ENCODE measurements at places on chromosomes 2 and 18.

GRCh38 chr2:55923091-55923981 is at the start of gene EFEMP1:
EFEMP1 (minus strand) TSS chr2:55923782; CDS start chr2:55922440, 1,342 bp downstream.
- peak; percentile 58 for DNase-seq

GRCh38 chr2:241177526-241178334 is 10.7 kb upstream of the ANO7 start:
- peak; percentile 8 for DNase-seq

DNA sequence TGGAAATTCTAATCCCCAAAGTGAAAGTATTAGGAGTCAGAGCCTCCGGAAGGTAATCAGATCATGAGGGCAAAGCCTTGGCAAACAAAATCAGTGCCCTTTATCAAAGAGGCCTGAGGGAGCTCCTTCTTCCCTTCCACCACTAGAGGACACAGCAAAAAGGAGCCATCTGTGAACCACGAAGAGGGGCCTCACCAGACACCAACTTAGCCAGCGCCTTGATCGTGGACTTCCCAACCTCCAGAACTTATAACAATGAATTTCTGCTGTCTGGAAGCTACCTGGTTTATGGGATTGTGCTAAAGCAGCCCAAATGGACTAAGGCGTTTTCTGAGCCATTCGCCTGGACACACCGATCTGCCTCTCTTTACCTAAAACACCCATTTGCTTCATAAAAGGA is 133.1 kb downstream of the EIPR1 start:
- no peak for DNase-seq

GRCh38 chr2:187502467-187502866 is 51.8 kb downstream of the TFPI start:
- no peak for DNase-seq

GRCh38 chr2:216683846-216684245 is 11.5 kb downstream of the IGFBP5 start:
- no peak for DNase-seq

GRCh38 chr2:230924092-230924469 is 961 bp downstream of the GPR55 start:
- DNase-seq: no peak

- DNase-seq: no peak
Observed at GRCh38 chr2:127388423-127389164, 819 bp upstream of the MAP3K2 start.

DNA sequence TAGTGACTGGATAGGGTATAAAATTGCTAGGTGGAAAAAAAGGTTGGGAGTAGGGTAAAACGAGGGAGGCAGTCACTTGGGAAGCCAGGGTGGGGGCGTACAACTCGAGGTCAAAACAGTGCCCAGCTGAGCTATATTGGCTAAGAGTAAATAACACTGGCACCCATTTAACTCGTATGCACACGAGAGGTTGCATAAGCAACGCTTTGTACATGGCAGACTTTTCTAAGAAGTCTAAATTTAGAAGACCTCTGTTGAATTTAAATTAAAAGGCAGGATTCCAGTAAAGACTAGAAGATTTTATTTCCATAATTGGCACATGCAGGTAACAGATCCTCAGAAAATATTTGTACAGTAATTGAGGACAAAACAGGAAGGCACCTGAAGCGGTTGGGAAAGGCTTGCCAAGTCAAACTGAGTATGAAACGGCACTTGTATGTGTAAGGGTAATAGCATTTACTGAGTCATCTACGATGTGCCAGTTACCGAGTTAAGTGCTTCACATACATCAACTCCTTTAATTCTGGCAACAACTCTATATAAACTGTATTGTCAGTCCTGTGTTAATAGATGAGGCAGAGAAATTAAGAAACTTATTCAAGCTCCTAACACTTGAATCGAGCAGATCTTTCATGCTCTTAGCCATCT is 1.4 kb upstream of the MALT1 start:
- DNase-seq: no peak

GRCh38 chr18:50138181-50139064 is 56.5 kb downstream of the MYO5B start:
- no peak for DNase-seq

DNA sequence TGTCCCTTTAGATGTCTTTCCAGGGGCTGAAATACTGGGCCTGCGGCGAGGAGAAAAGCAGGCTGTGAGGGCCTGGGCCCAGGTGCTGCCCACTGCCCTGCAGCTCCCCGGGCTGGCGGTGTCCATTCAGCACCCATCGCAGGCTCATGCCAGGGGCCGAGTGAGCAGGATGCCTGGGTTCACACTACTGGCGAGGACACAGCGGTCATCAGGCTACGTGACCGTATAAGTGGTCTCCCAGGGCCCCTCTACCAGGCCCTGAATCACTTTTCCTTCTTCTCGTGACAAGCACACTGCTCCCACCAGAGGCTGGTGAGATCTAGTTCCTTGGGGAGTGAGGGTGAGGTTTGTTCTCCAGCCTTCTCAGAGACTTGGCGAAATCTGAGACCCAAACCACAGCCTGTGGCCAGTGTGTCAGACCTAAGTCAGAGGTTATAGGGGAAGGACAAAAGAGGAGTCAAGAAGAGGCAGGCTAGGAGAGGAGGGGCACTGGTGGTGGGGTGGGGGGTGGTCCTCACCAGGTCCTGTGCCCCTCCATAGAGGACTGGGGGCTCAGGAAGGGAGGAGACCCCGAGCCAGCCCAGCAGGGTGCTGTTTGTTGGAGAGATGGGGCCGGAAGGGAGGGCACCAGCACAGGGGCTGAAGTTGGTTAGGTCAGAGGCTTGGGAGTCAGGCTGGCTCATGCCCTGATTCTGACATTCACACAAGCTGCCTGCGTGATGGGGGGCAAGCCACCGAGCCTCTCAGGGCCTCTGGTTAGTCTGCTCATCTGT is 6.6 kb upstream of the SEMA4C start:
- no peak for DNase-seq

DNA sequence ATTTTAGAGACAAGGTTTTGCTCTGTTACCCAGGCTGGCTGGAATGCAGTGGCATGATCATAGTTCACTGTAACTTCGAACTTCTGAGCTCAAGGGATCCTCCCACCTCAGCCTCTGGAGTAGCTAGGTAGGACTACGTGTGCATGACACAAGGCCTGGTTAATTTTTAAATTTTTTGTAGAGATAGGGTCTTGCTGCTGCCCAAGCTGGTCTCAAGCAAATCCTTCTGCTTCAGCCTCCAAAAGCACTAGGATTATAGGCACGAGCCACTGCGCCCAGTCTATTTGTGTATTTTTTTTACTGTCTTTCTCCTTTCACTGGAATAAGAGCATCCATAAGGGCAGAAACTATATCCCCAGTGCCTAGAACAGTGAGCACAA is 89.3 kb downstream of the PLEKHM3 start:
- no peak for DNase-seq

GRCh38 chr2:122031544-122032263 is 276.3 kb downstream of the TSN start:
- DNase-seq: peak; percentile 14

DNA sequence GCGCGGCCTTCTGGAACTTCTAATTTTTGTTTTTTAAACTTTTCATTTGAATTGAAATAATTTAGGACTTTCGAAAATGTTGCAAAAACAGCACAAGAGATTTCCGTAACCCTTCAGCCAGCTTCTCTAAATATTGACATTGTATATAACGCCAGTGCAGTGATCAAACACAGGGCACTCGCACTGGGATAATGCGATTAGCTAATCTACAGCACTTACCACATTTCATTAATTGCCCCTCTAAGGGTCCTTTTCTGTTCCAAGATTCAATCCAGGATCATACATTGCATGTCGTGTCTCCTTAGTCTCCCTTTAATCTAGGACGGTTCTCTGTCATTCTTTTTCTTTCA is 343 bp upstream of the CD302 start:
- DNase-seq: no peak

GRCh38 chr2:62178741-62179271 is 17.1 kb upstream of the B3GNT2 start:
- peak; percentile 71 for DNase-seq
